ENCODE measurements at places on chromosomes 5 and 9.

GRCh38 chr5:157471709-157472108 lies 11.7 kb downstream of the NIPAL4 start:
- DNase-seq: no peak

DNA sequence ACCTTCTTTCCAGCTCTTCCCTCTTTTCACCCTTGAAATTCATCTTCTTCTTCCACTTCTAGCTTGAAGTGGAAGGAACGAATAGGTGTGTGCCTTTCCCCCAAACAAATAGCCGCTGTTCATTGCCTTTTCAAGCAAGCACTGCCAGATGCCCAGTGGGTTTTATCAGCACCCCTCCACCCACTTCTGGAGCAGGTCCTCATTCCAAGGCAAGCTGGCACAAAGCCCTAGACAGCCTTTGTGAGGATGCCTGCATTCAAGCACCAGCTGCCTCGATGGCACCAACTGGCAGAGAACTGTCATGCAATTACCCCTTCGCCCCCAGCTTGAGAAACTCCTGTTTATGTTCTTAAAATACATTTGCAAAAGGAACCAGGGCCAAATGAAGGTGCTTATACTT lies 36.5 kb downstream of the SERINC5 start:
- DNase-seq: no peak

DNA sequence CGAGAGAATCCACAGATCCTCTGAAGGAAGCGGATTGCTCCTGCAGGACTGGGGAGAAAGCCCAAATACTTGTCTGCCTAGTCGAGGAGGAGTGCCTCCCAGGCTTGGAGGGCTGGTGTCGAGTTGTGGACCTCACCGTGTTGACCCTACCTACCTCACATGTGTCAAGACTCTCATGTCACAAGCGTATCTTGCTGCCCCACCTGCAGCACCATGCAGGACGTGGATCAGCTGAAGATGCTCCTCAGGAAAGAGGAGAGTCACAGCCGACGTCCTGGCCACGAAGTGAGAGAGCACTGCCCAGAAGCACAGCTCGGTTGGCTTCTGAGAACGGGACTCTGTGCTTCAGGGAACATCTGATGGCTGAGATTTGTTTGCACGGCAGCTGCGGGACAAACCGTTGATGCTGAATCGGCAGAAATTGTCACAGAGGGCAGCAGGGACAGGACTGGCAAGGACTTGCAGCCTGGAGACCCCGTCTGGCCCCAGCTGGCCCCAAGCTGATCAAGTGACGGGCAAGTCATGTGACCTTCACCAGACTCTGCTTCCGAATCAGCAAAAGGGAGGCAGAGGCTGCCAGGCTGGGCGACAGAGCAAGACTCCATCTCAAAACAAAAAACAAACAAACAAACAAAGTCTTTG lies 119.1 kb upstream of the ITGA1 start:
- no peak for DNase-seq

DNA sequence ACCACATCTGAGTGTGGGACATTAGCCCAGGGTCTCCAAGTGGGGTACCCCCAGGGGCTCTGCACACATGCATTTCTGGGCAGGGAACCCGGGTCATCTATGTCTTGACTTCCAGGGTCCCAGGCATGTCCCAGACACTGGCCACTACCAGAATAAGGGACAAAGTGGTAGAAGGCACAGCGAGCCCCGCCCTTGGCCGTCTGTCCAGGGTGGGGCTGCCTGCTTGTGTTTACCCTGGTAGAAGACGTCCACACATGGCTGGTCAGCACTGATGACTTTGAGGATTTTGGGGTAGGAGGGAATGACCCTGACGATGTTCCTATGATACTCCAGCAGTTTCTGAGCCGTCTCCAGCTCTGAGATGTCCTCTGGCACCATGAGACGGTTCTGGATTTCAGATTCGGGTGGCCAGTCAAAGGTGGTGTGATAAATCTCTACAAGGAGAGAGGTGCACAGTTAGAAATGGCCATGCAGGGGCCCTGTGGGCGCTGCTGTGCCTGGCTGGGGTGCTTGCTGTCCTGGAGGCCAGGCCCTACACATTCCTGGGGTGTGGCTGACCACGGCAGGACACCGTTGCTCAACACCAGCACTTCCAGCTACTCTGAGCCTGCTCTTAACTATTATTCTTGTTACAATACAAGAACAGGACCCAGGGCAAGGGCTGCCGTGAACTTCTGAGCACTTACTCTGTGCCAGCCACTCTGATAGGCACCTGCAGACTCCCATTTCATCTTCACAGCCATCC lies 51.3 kb downstream of the AK8 start:
- no peak for DNase-seq

DNA sequence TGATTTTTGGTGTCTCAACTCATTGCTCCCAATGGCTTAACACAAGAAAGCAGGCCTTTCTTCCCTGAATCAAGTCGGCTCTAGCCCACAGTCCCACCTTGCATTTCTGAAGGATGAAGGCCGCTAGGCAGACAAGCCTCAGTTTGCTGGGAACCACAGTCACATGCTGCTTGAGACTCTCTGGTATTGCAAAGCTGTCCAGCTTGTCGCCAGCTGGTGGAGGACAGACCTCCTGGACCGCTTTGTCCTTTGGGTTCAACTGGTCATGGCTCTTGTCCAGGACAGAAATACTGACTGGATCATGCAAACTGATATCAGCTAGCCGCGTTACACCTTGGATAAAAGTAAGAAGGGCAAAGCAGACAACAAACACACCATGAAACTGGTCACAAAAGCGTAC lies 23.1 kb downstream of the DDX31 start:
- no peak for DNase-seq

- no peak for DNase-seq
Measured at GRCh38 chr5:107806271-107806670, 135.5 kb upstream of the EFNA5 start.

GRCh38 chr9:129865668-129866320 lies 30.5 kb downstream of the USP20 start:
- DNase-seq: no peak

DNA sequence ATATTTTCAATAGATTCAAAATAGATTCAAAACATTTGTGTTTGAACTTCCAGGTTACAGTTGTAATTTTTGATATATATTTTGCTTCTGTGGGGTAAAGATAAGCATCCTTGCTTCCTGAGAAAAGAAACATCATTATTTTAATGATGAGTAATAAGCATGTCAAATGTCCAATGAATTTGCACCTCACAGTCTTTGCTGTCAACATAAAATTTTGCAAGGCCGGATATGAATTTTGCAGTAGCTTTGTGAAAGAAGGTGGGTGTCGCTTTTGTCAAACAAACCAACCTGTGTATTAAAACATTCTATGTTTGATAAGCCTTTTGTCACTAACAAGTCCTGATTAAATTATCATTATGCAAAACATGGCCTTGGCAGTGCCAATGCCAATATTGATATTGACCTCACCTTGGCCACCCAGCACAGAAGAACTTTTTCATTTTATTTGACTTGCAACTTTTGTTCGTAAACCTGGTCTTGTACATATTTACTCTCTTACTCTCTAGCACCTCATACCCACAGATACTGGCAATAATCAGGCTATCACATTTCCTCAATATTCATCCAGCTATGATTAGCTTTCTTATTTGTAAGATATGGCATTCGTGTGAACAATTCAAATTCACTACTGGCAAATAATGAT lies 645.0 kb upstream of the KLF4 start:
- DNase-seq: no peak
